ENCODE measurements at places on chromosomes 2 and 18.

DNA sequence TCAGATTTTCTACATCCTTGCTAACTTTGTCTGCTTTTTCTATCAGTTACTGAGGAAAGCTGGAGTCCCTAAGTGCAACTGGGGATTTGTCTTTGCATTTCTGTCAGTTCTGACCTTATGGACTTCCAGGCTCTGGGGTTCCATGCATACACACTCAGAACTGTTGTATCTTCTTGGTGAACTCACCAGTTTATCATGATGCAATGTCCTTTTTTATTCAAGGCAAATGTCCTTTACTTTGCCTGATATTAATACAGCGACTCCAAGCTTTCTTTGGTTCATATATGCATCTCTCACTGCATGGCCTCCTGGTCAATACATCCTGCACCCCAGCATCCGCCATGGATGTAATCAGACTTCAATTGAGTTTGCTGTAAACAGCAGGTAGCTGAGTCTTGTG, 44.7 kb downstream of the SLC66A2 start:
- DNase-seq, result no peak

DNA sequence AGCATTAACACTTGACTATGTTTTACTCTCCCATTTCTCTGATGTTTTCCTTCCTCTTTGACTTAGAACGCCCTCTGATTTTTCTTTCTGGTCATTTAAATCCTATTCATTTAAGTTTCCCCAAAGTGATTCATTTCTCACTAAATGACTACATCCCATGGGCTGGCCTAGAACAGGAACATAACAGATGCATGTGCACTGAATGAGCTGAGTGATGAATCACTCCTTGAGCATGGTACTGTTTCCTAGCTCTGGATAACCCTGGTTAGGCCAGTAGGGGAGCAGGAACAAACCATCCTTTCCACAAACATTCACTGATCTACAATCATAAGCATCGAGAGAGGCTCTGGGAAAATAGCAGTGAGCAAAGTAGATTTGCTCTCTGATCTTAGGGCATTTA, 221.9 kb upstream of the SETBP1 start:
- no peak for DNase-seq

DNA sequence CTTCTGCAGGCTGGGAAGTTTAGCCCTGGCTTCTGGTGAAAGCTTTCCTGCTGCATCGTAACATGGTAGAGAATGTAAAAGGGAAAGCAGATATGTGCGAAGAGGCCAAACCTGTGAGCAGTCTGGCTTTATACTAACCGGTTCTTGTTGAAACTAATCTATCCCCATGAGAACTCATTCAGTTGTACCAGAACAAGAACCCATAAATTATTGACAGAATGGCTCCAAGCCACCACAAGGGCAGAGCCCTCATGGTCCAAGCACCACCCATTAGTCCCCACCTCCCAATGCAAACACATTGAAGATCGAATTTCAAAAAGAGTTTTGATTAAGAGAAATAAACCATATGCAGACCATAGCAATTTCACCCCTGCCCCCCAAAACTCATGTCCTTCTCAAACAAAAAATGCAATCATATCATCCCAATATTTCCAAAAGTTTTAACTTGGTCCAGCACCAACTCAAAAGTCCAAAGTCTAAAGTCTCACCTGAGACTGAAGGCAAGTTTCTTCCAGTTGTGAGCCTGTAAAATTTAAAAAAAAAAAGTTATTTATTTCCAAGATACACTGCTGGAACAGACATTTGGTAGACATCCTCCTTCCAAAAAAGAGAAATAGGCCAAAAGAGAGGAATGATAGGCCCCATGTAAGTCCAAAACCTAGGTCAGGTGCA, 318.9 kb downstream of the CNTNAP5 start:
- no peak for DNase-seq

- DNase-seq, result no peak
These were observed 133.3 kb upstream of the SERTAD2 start for GRCh38 chr2:64787019-64787365.

DNA sequence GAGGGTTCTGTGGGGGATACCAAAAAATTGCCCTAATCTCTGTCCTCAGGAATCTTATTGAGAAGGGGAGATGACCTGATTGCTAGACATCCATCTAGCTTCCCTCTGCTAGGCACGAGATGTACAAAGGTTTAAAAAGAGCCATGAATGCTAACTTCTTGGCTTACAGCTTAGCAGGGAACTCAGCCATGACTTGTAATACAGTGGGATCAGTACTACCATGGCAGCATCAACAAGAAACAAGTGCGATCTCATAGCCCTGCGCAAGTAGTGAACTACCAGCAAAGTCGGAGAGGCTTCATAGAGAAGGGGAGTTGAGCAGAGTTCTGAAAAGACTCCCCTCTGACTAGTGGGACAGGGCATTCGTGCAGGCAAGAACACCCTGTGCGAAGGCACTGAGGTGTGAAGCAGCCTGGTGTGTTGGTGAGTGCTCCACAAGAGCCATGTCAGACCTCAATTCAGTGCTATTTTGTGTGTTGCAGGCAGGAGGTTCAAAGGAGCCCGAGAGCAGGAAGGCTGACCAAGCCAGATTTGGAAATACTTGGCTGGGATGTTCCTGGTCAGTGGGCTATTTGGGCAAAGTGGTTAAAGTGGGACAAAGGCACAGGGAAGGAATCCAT, 130.0 kb downstream of the FMNL2 start:
- DNase-seq, result no peak

DNA sequence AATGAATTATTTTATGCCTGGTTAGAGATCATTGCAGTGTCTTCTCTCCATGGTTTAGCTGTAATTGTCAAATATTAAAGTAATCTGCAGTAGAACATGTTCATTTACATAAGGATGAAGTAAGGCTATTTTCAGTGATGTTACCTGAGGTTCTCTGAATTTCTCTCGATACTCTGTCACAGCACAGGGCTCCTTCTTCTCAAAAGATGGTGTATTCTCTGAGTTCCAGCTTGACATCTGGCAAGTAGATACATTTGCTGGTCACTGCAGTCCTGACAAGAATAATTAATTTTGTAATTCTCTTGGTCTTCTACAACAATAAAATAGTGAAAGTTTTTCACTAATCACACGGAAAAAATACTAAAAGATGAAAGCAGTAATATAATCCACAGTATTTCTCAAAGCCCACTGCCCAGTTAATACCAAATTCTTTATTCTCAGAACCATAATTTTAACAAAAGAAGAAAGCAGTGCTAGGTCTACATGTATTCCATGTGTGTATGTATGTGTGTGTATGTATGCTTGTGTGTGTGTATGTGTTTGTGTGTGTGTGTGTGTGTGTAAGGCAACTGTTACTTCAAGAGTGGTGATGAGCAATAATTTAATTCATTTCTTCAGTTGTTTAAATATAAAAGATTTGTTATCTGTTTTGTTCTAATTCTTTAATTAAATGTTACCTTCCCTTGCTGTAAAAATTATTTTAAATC, 1165.5 kb upstream of the SLC39A10 start:
- DNase-seq, result no peak

DNA sequence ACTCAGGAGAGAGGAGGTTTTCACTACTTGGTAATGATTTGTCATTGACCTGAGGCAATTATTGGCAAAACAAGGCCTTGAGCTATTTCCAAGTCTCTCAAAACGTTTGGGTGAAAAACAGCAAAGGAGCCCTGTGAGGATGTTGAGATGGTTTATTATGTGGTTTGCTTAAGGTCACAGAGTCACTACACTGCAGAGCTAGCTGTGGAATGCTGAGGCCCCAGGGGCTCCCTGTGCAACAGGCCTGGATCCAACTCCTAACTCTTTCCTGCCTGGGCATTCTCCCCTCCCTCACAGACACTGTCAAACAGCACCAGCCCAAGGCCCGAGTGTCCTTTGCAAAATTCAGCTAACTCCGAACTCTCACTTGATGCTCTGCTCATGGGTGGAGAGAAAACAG, 754.6 kb upstream of the SOX11 start:
- no peak for DNase-seq

DNA sequence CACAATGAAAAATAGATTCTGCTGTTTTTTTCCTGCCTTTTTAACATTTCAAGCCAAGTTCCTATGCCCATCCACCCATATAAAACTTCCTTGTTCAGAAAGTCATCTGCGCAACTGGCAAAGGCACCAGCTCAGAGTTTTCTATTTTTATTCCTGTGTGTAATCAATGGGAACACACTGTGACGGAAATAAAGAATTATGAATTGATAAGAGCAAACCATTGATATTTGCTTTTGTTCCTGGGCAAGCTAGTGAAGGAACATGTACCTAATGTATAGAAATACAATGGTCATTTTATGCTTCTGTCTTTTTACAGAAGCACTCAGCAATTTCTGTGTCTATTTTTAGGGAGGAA, 30.8 kb upstream of the AAK1 start:
- no peak for DNase-seq

GRCh38 chr2:118698564-118698963, 148.9 kb downstream of the EN1 start:
- DNase-seq, result no peak

GRCh38 chr2:151543876-151544275, 134.2 kb downstream of the RIF1 start:
- DNase-seq, result no peak

- DNase-seq, result no peak
These were observed 282.2 kb upstream of the ATP5MC3 start for GRCh38 chr2:175463589-175464310.

- no peak for DNase-seq
These were observed 259.0 kb downstream of the CALCRL start for GRCh38 chr2:187188783-187189631.

- DNase-seq, result no peak
These were observed 32.6 kb downstream of the FBXO15 start for GRCh38 chr18:74115046-74115445.
